ENCODE measurements at places on chromosomes 4 and X. TPM values are rescaled to one million over a fixed set of nuclear protein-coding genes. Genes with fewer than 3 reads are reported as not detected.

- no peak overlapping the region for H3K4me3 ChIP-seq
- H3K27me3 ChIP-seq: no peaks in the 10 kb centered on the region
These were observed 22.7 kb upstream of the SEPSECS start for GRCh38 chr4:25182937-25183336.

DNA sequence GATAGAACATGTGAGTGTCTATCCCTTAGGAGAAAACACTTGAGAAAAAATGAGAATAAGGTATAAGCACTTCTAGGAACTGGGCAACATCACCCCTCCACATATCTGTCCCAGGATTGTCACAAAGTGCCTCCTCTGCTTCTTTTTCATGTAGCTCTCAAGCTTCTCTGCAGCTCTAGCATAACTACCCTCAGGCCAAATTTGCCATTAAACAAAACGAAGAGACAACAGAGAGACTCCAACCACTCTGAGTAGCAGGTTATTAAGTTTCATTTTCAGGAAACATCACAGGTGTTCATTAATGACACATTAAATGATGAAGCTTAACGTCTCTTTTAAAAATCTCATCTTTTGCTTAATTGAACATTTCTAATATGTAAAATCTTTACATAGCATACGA lies 580.0 kb downstream of the GALNTL6 start:
- H3K4me3 ChIP-seq: no peak overlapping the region
- no peak overlapping the region for H3K27ac ChIP-seq
- H3K27me3 ChIP-seq: no peaks in the 10 kb centered on the region
- no peaks in the 10 kb centered on the region for H3K4me1 ChIP-seq

Gene PGAM4
- not detected for total RNA-seq

Gene HNRNPH2
- total RNA-seq: 76.9 TPM

Data from cardiac muscle cell (in vitro differentiated cells and primary cell).